ENCODE measurements at places on chromosomes 6 and 20. TPM values are rescaled to one million over a fixed set of nuclear protein-coding genes. Genes with fewer than 3 reads are reported as not detected.

PEX7 gene
- total RNA-seq: 6.9 TPM

COL19A1 gene
- 2.3 TPM for total RNA-seq

PHIP gene
- total RNA-seq: 74.5 TPM

CLIC5 gene
- total RNA-seq: 28.4 TPM

EFCAB8 gene
- 0.29 TPM for total RNA-seq

FOXF2 gene
- total RNA-seq: not detected

GUCA1A gene
- 1.2 TPM for total RNA-seq

IPCEF1 gene
- 0.77 TPM for total RNA-seq

KHDC3L gene
- not detected for total RNA-seq

All from progenitor cell of endocrine pancreas (in vitro differentiated cells).